Activated CD8-positive, alpha-beta T cell treated with anti-CD3 and anti-CD28 coated beads, Interleukin-2, amount 10 ng/mL, durations not matched to agents 7 days and 5 days (primary cell): ENCODE measurements at places on chromosomes 13 and 19.

- no peak for DNase-seq
- H3K27ac ChIP-seq: peak overlapping the region; percentile 39
- H3K4me3 ChIP-seq: no peak overlapping the region
- peaks cover 3% of the 10 kb centered on the region for H3K36me3 ChIP-seq
These were observed 132.8 kb upstream of the MYO16 start for GRCh38 chr13:108496362-108497210.

DNA sequence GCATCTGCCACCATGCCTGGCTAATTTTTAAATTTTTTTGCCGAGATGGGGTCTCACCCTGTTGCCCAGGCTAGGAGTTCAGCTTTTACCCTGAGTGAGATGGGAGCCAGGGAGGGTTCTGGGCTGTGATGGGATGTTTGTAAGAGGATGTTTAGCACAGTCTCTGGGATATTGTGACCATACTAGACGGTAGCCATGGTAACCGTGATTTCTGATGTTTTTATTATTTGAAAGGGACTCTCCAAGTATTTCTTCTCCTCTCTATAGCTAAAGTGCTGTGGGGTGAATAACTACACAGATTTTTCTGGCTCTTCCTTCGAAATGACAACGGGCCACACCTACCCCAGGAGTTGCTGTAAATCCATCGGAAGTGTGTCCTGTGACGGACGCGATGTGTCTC, 10.4 kb downstream of the TSPAN16 start:
- H3K27me3 ChIP-seq: peaks cover 6% of the 10 kb centered on the region
- no peaks in the 10 kb centered on the region for H3K4me1 ChIP-seq
- H3K36me3 ChIP-seq: no peaks in the 10 kb centered on the region
- no peak for DNase-seq

DNA sequence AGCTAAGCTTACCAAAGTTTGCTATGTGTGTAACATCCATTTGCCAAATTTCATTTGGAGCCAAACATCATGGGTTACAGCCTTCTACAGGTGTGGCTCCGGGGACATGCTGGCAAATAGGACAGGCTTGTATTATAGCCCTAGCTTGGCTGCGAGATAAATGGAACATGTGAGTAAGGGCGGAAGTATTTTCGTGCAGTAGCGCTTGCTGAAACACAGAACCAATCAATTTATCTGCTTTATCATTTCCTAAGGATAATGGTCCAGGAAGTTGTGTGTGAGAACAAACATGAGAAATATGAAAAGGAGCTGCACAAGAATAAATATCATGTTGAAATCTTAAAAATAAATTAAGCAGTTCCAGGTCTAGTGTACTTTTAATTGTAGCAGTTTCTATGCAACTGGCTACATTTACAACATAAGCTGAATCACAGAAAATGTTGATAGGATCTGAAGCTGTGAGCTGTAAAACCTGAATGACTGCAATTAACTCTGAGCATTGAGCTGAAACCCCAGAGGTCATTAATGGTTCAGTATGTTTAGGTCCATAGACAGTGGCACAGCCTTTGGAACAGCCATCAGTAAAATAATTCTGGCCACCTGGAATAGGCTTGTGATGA, 22.2 kb upstream of the ZNF100 start:
- no peaks in the 10 kb centered on the region for H3K4me1 ChIP-seq
- H3K27me3 ChIP-seq: no peaks in the 10 kb centered on the region
- no peak overlapping the region for H3K4me3 ChIP-seq

DNA sequence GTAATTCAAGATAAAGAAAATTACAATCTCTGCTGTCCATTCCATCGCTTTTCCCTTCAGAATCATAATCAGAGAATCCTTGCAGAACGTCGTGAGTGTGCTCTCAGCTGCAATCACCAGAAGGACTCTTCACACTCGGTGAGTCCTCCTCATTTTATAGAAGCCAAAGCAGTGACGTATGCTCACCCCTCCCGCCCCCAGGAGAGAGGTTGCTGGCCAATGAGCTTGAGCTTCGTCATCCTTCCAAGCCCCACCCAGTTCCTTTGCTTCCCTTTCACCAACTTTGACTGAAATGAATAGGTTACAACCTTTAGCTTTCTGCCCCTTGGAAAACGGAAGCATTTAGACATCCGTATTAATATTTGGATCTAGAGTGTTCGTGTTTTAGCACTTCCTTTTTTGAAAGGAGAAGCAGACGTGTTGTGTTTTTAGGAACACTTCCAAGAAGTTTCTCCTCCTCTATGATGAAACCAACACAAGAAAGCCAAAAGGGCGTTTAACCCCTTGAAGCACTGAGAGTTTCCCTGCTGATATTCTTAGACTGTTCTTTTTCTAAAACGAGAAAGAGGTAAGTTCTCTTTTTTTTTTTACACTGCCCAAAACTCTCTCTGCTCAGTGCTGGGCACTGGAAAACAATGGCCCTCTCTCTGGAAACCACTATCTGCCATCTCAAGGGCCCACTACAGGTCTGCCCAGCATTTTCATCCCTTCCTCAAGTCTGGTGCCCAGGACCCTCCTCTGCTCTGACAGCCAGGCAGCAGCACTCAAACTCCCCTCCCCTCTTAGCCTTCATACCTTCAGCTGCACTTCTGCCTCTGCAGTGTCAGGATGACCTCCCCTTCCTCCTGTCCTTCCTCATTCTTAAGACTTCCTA, 44.3 kb upstream of the CEACAM21 start:
- peak; percentile 88 for DNase-seq
- peak overlapping the region; percentile 73 for H3K4me3 ChIP-seq
- H3K36me3 ChIP-seq: peaks cover 25% of the 10 kb centered on the region
- H3K27me3 ChIP-seq: peaks cover 26% of the 10 kb centered on the region
- H3K4me1 ChIP-seq: peaks cover 69% of the 10 kb centered on the region
- H3K27ac ChIP-seq: peak overlapping the region; percentile 80

DNA sequence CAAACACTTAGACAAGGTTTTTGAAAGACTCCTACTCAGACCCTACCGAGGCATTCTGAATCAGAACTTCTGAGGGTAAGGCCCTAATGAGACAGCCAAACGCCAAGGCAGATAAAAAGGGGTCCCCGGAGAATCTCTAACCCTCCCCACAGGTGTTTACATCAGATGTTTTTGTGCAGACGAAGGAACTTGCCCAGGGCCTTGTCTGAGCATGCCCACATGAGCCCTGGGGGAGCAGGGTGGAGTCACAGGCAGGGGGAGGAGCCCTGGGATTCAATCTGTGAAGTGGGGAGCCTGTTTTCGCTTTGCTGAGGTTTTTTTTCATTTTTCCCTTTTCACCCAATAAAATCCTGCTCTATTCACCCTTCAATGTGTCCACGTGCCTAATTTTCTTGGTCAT, 61.6 kb upstream of the MED4 start:
- peak overlapping the region; percentile 38 for H3K4me3 ChIP-seq
- H3K27ac ChIP-seq: peak overlapping the region; percentile 92
- H3K36me3 ChIP-seq: no peaks in the 10 kb centered on the region
- peaks cover 75% of the 10 kb centered on the region for H3K4me1 ChIP-seq

DNA sequence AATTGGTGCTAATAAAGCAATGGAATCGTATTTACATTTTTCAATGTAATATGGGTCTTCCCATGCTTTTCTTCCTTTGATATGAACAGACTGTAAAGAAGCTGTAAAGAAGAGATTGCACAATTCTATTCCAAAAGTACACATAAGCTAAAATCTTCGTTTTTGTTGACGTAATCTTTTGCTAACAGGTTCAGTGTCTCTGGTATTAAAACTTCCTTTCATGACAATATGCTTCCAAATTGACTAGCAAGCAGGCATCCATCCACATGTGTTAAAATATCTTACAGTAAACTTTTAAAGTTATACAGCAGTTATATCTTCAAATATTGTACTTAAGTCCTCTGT, 19.3 kb upstream of the SGCG start:
- no peak overlapping the region for H3K4me3 ChIP-seq
- H3K27me3 ChIP-seq: peaks cover 23% of the 10 kb centered on the region
- no peaks in the 10 kb centered on the region for H3K36me3 ChIP-seq
- H3K27ac ChIP-seq: no peak overlapping the region
- no peaks in the 10 kb centered on the region for H3K4me1 ChIP-seq

DNA sequence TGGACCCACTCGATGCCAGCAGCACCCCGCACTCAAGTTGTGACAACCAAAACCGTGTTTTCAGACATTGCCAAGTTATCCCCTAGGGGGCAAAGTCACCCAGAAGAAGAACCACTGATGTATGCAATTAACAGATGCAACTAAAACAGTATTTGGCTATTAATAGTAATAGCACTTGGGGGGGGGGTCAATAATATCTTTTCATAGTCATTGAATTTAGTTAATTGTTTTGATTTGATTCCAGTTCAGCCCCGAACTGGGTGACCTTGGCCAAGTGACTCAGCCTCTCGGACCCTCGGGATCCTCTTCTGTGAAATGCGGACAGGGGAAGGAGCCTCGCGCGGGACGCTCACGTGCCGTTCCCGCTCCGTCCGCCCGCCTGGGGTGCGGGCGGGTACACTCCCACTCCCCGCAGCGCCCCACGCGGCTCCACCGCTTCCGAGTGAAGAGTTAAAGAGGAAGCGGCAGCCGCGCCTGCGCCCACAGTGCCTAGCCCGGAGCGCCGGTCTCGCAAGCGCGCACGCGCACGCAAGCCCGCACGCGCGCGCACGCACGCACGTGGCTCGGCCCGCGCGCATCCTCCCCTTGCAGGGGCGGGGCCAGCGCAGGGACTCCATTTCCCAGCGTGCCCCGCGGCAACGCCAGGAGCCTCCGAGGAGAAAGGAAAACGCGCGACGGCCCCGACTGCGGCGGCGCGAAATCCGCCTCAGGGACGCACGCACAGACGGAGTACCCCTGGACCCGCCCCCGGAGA, 435 bp upstream of the DAZAP1 start:
- H3K27ac ChIP-seq: peak overlapping the region; percentile 86
- DNase-seq: peak; percentile 99
- peaks cover 47% of the 10 kb centered on the region for H3K4me1 ChIP-seq
- peak overlapping the region; percentile 70 for H3K4me3 ChIP-seq

DNA sequence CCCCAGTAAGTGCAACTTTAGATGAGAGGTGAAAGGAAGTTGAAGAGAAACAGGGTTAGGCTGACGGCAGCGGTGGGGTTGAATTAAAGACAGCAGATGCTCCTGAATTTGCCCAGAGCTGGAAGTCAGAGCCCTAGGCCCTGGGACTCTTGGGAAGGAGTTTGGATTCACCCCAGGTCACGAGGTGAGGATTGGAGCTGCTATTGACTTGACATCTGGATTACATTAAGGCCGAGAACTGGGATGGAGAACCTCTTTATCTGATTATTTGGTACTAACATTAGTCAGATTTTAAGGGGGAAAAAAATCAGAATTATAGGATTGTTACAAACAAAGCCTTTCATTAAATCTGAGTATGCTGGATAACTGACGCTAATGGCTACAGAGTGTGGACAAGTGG, 367.2 kb downstream of the ZNF536 start:
- no peaks in the 10 kb centered on the region for H3K36me3 ChIP-seq
- H3K4me1 ChIP-seq: no peaks in the 10 kb centered on the region
- H3K27me3 ChIP-seq: no peaks in the 10 kb centered on the region
- no peak overlapping the region for H3K4me3 ChIP-seq

GRCh38 chr19:28883241-28883693, 329.7 kb downstream of the UQCRFS1 start:
- H3K4me1 ChIP-seq: no peaks in the 10 kb centered on the region
- no peaks in the 10 kb centered on the region for H3K27me3 ChIP-seq
- no peaks in the 10 kb centered on the region for H3K36me3 ChIP-seq

GRCh38 chr13:58893396-58893795, 1261.9 kb downstream of the PCDH17 start:
- H3K4me1 ChIP-seq: no peaks in the 10 kb centered on the region
- H3K27me3 ChIP-seq: no peaks in the 10 kb centered on the region
- no peaks in the 10 kb centered on the region for H3K36me3 ChIP-seq
- no peak for DNase-seq
- H3K4me3 ChIP-seq: no peak overlapping the region

DNA sequence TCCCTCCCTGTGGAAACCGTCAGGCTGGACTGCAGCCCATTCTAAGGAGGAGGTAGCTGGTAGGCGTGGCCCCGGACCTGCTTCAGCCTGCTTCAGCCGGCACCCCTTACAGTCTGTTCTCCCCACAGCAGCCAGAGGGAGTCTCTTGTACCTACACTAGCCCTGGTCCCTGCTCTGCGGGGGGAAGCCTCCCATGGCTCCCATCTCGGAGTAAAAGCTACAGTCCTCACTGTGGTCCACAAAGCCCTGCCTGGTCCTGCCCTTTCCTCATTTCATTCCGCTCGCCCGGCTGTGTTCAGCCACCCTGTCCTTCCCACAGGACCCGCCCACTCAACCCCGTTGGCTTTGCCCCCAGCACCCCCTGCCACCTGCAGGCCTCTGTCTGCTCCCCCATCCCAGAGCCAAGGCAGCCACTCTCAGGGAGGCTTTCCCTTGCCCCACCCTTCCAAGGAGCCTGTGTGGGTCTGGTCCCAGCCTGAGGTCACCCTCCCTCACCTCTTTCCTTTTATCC, 1.3 kb downstream of the PGLYRP1 start:
- H3K27me3 ChIP-seq: peaks cover 12% of the 10 kb centered on the region
- no peak overlapping the region for H3K4me3 ChIP-seq
- no peak overlapping the region for H3K27ac ChIP-seq
- peaks cover 3% of the 10 kb centered on the region for H3K36me3 ChIP-seq
- no peak for DNase-seq

DNA sequence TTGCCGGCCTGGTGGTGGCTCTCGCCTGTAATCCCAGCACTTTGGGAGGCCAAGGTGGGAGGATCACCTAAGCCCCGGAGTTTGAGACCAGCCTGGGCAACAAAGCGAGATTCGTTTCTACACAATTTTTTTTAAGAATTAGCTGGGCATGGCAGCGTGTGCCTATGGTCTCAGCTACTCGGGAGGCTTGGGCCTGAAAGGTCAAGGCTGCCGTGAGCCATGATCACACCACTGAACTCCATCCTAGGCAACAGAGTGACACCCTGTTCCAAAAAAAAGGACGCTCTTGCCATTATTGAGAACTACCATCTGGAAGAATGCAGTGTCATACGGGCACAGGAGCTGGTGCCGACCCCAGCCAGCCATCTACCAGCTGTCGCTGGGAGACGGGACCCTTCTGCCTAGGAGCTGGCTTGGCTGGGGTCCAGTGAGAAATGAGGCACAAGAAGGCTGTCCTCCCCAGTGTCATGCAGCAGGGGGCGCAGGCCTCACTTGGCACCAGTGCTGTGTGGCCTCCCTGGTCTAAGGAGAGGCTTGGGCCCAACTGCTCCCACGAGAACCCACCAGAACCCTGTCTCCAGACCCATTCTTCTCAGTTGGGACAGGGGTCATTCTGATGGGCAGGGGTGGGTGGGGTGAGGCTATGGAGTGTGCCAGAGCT, 12.2 kb upstream of the RELB start:
- H3K4me1 ChIP-seq: peaks cover 10% of the 10 kb centered on the region
- no peak overlapping the region for H3K4me3 ChIP-seq
- H3K36me3 ChIP-seq: peaks cover 18% of the 10 kb centered on the region
- peak; percentile 70 for DNase-seq
- no peak overlapping the region for H3K27ac ChIP-seq
- H3K27me3 ChIP-seq: no peaks in the 10 kb centered on the region

DNA sequence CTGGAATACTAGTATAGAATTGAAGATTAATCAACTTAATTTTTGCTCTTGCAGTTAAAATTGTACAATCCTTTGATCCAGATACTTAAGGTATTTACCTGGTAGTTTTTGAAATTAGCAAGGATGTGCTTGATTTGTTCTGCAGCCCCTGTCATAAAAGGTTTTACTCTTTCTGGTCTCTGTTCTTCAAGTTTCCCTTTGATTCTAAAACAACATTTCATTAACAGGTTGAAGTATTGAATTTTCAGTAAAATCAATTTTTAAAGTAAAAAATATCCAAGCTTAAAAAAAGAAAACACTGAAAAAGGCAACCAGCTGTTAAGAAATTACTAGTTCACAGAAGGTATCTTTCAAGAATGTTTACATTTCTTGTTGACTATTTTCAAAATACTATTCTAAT, 1.6 kb downstream of the TPT1 start:
- H3K4me3 ChIP-seq: peak overlapping the region; percentile 98
- peak overlapping the region; percentile 100 for H3K27ac ChIP-seq
- no peak for DNase-seq
- peaks cover 62% of the 10 kb centered on the region for H3K4me1 ChIP-seq
